Progenitor cell of endocrine pancreas (in vitro differentiated cells): ENCODE measurements at places on chromosomes 6 and 20.

GRCh38 chr6:72554761-72555221, 67.1 kb upstream of the KCNQ5 start:
- DNase-seq: no peak

GRCh38 chr6:116631379-116631990, 15.2 kb downstream of the RSPH4A start:
- DNase-seq: no peak

DNA sequence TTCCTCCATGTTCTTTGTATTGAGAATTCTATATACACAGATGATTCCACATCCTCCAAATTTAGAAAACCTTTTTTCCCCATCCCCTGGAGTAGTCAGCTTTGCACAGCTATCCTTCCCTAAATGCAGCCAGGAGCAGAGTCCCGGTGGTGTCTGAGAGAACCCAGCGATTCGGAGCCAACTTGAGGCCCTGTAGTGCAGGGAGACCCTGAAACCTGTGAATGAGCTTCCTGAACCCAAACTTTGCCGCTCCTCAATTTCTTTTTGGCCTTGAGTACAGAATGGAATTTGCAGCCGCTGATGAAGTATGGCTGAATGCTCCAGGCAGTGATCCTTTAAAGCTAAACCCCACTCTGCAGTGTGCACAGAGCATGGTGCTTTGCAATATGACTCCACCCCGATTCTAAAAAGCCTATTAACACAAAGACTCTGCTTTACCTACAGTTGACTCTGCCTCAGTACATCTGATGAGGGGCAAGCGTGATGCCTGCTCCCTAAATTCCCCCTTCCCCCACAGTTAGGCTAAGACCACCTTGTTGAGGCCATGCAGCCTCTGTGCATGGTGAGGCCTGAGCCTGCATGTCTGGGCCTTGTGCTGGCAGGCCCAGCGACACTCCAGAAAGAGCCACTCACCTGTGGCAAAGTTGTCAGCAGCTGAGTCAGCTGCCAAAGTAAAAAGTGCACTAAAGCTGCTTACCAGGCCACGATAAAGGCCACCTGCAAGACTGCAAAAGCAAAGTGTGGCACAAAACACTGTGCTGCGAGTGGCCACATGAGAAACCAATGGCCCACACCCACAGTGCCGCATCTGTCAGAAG, 82.1 kb downstream of the PLEKHG1 start:
- no peak for DNase-seq

- DNase-seq: no peak
Observed at GRCh38 chr6:118705544-118706491, 54.4 kb upstream of the CEP85L start.

DNA sequence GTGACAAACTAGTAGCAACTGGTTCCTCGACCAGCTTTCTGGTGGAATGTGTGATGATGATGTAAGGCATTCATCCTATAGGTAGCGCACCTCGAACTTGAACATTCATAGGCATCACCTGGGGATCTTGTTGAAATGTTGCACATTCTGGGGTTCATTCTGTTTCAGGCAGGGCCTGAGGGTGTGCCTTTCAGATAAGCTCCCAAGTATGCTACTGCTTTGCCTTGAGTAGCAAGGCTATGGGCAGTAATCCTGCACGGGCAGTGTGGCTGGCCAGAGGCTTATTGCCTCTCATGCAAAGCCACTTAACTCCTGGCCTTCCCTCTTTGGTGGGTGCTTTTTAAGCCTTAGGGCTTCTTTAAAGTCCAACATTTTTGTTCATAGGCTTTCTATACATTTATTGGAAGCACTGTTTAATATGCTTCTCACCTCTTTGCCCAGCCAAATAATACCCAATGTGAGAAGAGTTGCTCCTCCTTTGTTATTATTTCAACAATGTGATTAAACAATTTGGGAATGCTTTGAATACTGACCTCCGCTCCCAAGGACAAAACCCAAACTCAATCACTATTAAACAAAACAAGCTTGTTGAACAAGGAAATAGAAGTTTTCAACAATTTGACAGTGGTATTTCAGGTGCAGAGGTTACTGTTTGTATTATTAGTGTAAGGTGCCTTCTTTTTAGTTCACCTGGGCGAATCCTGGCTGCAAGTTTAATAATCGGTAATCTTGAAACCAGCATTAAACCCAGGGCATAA, 57.5 kb downstream of the JARID2 start:
- no peak for DNase-seq

DNA sequence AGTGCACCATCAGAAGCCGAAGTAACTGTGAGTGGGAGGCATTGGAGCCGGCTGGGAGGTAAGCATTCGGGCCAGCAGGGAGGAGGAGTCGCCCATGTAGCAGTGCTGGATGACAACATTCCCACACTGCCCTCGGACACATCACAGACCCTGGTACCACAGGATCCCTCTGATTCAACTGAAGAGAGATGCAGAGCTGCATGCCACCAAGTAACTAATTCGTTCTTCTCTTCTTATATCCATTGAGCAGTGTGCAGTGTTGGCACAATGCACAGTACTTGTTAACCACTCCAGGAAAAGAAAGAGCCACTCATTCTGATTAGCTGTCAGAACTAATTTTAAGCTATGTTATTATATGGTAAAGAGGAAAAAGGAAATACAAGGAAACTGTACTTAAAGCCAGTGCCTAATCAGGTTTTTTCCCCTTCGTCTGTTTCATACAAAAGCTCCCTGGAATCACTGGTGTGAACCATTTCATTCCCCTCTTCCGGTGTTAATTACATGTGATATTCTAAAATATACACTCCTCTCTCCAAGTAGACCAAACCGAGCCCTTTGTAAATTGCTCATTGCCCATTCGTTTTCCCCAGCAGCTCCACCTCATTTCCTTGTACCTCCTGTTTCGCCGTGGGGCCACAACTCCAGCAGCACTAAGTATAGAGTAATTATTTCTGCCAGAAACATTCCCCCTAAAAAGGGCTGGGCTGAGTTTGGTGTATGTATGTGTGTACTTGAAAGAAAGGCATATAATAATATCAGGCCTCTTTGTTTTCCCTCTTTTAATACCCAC, 32.4 kb upstream of the ADTRP start:
- no peak for DNase-seq

- no peak for DNase-seq
Observed at GRCh38 chr6:113631666-113632065, 225.5 kb upstream of the MARCKS start.

DNA sequence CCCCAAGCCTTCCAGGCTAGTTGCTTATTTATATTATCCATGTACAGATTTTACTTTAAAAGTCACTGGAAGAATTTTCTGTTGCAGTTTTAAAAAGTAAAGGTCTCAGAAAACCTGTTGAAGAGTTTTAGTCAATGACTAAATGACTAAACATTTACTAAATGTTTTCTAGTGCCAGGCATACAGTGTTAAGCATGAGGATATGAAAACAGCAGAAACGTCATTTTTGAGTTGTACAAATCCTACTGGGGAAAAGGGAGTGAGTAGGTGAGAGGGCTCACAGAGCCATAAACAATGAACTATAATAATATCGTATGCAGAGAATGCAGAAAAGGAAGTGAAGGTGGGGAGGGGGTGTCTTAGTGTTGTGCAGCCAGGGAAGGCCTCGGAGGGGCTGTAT, 66.3 kb downstream of the MAN1A1 start:
- no peak for DNase-seq

- DNase-seq: no peak
Observed at GRCh38 chr6:452301-453067, 60.9 kb downstream of the IRF4 start.

- DNase-seq: no peak
Observed at GRCh38 chr6:116945809-116946208, 68.8 kb downstream of the RFX6 start.

DNA sequence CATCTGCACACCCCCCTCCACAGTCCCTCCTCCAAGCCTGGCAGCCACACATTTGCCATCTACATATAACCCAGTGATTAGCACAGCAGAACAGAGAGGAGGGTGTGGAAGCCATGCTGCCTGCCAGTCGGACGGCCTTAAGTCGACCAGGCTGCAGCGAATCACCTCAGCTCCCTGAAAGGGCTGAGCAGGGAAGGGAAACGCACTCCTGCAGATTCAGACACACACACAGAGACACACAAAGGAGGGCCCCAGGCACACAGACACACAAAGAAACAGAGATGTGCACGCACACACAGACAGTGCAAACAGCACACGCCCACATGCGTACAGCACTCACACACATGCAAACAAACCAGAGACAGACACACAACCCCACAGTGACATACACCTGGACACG, 11.2 kb upstream of the SIRPA start:
- no peak for DNase-seq

- DNase-seq: no peak
Observed at GRCh38 chr6:44335631-44336030, 6.8 kb upstream of the SPATS1 start.

- no peak for DNase-seq
Observed at GRCh38 chr20:40019510-40019909, 669.5 kb downstream of the MAFB start.

- DNase-seq: no peak
Observed at GRCh38 chr6:127992144-127992543, 91.3 kb upstream of the THEMIS start.

- DNase-seq: no peak
Observed at GRCh38 chr6:96899019-96899418, 1.3 kb upstream of the NDUFAF4 start.

GRCh38 chr6:154343473-154344308, 12.9 kb downstream of the IPCEF1 start:
- DNase-seq: no peak

DNA sequence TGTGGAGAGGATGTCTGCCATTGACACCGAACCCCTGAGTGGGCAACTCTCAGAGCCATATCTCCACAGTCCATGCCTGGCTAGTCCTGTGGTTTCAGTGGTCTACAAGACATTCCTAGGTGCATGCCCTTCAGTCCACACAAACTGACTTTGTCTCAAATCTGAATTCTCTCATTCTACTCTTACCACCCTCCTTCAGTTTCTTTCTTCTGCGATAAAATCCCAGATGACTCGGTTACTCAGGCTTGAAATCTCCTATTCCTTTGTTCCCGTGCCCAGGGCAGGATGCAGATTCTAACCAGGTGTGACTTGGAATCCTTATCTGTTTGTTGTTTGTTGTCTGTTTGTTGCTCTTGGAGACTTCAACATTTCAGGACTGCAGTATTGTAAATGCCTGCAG, 9.3 kb downstream of the CDS2 start:
- no peak for DNase-seq

DNA sequence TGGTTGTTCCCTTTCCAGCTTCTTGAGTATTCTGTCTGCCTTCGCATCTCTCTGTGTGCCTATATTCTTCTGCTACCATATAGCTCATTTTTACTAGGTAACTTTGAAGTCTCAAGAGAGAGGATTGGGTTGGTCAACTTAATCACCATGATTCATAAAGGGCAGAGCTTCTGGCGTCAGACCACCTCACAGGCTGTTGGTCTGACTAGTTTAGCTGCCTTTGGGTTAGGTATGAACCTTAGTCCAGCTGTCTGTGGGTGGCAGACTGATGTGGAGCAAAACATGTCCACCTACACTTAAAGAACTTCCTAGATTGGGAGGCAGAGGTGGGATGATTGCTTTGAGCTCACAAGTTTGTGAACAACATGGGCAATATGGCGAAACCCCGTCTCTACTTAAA, 192.2 kb upstream of the SGK1 start:
- no peak for DNase-seq
